ACHN (cell line): ENCODE measurements at places on chromosomes 1 and 21.

- DNase-seq = no peak
Measured at GRCh38 chr1:182615468-182616129, 11.4 kb upstream of the RGS16 start.

DNA sequence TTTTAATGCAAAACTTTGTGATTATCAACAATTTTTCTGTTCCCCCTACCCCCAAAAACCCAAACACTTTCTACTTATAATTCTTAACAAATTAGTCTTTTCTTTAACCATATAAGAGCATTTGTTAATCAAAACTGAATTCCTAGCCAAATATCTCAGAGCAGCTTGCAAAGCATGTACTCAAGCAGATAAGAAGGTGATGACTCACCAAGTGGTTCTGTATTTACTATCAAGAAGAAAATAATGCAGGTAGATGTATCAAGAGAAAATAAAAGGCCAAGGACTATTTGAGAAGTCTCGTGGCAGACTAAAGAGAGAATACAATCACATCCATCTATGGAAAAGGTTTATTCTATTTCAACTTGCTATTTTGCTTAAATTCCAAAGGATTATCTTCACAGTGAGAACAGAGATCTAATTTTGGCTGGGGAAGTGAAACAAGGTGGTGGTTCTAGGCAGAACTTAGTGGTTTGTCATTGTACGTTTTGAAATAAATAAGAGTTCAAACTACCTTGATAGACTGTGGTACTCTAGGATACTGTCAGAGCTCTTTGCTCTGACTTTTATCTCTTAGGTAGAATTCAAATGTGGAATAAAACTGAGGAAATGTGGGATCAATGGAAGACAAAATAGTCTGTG, 94.7 kb upstream of the NRIP1 start:
- no peak for DNase-seq

- DNase-seq = no peak
Measured at GRCh38 chr21:45756029-45756428, 112.5 kb downstream of the PCBP3 start.

DNA sequence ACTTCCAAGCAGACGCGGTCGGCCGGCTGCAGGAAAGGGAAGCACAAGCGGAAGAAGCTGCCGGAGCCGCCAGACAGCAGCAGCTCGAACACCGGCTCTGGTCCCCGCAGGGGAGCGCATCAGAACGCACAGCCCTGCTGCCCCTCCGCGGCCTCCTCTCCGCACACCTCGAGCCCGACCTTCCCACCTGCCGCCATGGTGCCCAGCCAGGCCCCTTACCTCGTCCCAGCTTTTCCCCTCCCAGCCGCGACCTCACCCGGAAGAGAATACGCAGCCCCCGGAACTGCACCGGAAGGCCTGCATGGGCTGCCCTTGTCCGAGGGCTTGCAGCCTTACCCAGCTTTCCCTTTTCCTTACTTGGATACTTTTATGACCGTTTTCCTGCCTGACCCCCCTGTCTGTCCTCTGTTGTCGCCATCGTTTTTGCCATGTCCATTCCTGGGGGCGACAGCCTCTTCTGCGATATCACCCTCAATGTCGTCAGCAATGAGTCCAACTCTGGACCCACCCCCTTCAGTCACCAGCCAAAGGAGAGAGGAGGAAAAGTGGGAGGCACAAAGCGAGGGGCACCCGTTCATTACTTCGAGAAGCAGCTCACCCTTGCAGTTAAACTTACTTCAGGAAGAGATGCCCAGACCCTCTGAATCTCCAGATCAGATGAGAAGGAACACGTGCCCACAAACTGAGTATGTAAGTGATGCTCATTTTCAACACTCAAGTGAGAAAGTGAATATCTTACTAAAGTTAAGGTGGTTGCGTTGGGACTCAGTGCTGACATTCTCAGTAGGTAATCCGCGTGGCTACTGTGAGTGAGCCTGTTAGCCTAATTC, 25.5 kb downstream of the UTS2 start:
- no peak for DNase-seq

DNA sequence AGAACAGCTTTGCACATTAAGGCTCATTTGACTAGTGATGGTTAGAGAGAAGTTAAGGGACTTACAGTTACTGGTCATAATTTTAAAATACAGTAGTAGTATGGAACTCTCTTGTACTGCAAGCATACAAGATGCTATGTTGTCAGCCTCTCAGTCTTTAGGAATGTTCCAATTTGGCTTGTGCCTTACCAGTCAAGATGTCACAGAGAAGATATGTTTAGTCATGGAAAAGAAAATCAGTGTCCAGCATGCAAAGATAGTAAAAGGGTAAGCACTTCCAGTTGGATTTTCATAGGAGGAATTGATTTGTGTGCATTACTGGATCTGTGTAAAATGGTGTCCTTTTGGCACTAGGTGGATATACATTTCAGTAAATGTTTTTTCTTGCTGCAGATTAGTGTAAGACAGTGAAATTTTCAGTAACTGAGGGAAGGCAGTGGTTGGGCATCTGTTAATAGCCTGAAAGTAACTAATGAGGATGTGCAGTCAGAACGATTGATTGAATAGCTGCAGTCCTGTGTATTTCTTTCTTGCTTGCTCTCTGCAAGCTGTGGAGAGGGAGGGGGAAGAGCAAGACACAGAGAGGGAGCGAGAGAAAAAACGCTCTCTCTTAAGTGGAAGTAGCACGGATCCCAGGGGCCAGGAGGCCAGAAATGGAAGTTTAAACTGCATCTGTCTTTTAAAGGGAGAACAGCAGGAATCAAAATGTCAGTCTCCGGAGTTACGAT, 108.2 kb downstream of the CLEC20A start:
- DNase-seq = no peak

- DNase-seq = no peak
Measured at GRCh38 chr1:205324781-205325180, 3.2 kb upstream of the NUAK2 start.

DNA sequence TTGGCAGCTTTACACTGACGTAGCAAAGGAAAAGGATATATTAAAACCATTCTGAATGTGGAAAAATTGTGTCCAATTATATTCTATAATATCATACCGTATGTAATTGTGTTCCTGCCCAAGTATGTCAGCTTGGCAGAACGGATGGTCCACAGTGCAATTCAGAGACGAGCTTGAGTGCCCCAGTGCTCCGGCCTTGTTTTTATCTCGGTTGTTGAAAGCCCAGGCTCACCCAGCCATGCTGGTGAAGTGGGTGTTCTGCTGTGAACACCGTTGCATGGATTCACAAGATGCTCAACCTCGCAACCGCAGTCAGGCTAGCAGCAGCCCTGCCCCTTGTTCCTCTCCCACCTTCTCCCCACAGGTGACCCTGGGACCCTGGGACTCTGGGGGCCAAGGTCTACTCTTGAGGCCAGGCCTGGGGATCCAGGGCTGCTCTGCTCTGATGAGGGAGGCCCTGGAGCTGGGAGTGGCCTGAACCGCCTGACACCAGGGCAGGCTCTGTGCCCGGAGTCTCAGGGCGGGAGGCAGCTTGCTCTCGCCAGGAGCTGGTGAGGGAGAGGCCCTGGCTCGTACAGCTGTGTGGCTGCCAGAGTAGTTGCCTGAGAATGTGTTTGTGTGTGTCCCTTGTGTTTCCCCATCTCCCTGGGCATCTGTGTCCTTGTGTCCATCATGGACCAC, 11.2 kb downstream of the PTPRF start:
- no peak for DNase-seq

DNA sequence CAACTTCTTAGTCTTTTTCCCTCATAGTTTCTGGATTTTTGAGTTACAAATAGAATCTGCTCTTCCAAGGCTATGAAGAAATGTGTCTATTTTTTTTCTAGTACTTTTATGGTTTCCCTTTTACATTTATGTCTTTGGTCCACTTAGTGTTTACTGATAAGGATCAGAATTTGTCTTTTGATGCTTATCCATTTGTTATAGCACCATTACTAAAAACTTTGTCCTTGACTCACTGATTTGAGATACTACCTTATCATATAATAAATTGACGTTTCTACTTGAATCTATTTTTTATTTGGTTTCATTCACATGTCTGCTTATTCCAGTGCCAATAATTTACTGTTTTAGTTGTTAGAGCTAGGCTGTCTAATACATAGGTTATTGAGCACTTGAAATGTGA, 161.1 kb upstream of the DPYD start:
- no peak for DNase-seq

DNA sequence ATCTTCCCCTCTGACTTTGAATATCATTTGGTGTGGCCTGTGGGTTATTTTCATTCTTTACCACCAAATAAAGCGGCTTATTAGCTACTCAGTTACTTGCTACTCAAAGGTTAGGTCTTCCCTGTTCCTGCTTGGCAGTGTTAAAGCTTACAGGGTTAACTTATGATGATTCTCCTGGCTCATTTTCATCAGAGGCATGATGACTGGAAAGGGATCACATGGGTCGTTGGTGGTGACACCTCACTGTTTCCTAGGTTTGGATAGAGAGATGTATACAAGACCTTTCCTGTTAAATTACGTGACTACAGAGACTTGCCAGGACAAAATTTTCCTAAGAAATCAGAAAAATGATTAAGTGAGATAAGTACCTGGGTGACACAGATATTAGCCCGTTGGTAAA, 27.4 kb downstream of the MRPS6 start:
- DNase-seq = no peak
